ENCODE measurements at places on chromosomes 12 and 14.

- DNase-seq = no peak
Measured at GRCh38 chr14:28303248-28303647, 463.3 kb upstream of the FOXG1 start.

- DNase-seq = no peak
Measured at GRCh38 chr14:51750542-51750941, 98.8 kb downstream of the FRMD6 start.

GRCh38 chr14:104368751-104369100 is 210.8 kb upstream of the C14orf180 start:
- no peak for DNase-seq

GRCh38 chr14:58866391-58866790 is 228.6 kb downstream of the DACT1 start:
- DNase-seq = no peak

DNA sequence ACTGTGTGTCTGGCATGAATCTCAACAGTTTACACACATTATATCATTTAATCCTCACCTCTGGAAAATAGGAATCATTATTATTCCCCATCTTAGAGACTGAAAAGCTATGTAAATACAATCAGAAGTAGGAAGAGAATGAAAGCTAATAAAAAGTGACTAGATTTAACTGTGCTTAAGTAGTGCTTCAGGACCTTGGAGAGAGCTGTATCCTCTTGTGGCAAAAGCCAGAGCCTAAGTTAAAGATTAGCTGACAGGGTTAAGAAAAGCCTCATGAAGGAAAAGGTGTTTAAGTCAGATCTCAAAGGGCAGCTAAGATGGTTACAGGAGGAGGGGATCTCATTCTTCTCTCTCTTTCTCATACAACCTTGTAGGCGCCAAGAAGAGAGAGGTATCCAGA is 65.3 kb upstream of the TMEM233 start:
- no peak for DNase-seq
